ENCODE measurements at places on chromosomes 6 and 20.

DNA sequence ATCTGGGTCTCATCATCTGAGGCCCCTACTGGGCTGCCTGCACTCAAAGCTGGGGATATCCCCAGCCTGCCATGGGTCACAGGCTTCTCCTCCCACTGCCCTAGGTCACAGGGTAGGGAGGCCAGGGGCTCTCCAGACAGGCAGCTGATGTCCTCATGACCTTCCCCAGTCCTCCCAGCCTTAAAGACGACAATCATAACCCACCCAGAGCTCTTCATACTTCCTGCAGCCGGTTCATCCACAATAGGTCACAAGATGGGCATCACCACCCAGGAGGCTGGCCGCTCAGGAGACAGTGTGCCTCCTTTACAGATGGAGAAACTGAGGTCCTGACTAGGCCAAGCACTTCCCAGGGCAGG lies 15.2 kb downstream of the TFEB start:
- no peak for DNase-seq

- DNase-seq = no peak
Measured at GRCh38 chr6:109701774-109702173, 10.7 kb downstream of the FIG4 start.

DNA sequence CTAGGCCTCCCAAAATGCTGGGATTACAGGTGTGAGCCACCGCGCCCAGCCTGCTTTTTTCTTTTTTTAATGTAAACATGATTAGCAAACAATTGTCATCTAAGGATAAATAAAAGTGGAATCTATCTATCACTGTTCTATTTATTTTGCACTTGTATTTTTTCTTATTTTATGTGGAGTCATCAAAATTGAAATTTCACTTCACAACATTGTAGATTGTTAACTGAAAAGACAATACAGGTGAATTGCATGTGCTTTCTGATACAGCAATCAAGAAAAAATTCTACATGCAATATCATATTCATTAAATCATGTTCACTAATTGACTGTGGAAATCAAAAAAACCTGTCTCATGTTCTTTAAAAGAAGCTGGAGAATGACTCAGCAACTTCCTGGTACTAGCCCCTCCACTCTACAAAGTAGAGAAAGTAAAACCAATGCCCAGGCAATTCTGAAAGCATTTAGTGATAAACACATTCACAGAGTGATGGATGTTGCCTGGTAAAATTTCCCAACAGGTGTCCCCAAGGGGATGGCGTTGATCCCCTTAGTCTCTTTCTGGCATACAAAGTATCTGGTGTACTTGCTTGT lies 10.7 kb upstream of the RFX6 start:
- DNase-seq = no peak

DNA sequence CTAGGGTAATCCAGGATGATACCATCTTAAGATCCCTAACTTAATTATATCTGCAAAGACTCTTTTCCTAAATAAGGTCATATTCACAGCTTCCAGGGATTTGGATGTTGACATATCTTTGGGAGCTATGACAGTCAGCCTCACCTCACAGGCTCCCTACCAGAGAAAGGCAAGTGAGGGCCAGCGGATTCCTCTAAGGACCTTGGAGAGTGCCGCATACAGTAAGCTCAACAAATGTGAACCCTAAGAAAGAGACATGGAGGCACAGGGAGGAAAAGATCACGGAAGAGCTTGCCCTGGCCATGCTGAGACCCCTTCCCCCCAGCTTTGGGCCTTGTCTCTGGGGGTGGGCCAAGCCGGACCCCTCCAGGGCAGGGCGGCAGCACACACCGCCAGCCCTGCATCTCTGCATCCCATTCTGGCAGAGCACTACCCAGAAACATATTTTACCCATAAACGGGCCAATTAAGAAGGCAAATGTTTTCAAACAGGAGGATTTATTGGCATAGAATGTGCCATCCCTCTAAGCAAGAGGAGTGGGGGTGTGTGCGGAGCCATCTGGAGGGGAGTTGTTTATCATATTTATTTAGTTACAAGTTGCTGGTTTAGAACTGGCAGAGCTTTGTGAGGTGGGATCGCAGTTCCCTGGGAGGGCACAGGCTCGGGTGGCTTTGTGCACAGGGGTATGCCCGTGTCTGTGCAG lies 55.4 kb downstream of the CHMP4B start:
- DNase-seq = no peak

DNA sequence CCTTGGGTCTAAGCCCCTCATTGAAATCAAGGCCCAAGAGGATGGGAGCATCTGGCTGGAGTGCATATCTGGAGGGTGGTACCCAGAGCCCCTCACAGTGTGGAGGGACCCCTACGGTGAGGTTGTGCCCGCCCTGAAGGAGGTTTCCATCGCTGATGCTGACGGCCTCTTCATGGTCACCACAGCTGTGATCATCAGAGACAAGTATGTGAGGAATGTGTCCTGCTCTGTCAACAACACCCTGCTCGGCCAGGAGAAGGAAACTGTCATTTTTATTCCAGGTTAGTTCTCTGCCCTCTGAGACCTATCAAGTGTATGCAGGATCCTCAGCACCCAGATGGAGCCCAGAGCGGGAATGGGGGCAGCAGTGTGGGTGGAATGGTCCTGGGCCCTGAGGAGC lies 5.1 kb downstream of the BTN2A2 start:
- no peak for DNase-seq

DNA sequence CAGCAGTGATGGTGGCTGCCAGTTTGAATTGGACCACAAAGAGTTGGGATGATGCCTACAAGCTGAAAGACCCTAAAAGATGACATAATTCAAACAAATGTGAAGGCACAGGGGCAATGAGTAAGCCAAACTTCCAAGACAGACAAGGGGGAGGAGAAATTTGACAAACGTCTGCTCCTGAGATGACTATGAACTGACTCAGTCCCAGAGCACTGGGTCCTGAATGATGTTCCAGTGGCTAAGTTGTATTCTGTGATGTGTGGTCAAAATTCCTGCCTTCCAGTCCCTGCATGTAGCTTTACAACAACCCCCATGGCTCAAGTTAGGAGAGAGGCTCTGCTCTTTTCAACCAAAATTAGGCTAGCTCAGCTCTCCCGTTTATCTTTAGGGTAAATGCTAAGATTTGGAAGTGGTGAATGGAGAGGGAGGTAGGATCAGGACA lies 86.1 kb upstream of the SIRPA start:
- DNase-seq = peak; percentile 80

- DNase-seq = peak; percentile 9
Measured at GRCh38 chr6:20092071-20092566, 120.2 kb downstream of the MBOAT1 start.

- no peak for DNase-seq
Measured at GRCh38 chr20:20665606-20666332, 46.7 kb downstream of the RALGAPA2 start.

DNA sequence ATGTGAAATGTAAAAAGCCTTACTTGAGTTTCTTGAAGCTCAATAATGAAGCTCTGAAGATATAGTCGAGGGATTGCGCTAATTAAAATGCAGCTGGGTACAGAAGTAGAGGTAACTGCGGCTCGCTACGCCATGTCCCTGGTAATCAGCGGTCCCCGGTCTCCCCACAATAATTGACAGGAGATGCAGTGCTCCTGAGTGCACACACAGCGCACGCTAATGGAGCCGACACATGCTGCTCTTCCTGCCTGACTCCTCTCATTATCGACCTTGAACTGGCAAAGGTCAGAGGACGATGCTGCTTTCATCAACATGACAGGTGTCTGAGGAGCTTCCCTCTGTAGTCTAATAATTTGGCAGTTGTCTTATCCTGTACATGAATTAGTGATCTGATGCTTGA lies 365.9 kb downstream of the RNF144B start:
- no peak for DNase-seq

DNA sequence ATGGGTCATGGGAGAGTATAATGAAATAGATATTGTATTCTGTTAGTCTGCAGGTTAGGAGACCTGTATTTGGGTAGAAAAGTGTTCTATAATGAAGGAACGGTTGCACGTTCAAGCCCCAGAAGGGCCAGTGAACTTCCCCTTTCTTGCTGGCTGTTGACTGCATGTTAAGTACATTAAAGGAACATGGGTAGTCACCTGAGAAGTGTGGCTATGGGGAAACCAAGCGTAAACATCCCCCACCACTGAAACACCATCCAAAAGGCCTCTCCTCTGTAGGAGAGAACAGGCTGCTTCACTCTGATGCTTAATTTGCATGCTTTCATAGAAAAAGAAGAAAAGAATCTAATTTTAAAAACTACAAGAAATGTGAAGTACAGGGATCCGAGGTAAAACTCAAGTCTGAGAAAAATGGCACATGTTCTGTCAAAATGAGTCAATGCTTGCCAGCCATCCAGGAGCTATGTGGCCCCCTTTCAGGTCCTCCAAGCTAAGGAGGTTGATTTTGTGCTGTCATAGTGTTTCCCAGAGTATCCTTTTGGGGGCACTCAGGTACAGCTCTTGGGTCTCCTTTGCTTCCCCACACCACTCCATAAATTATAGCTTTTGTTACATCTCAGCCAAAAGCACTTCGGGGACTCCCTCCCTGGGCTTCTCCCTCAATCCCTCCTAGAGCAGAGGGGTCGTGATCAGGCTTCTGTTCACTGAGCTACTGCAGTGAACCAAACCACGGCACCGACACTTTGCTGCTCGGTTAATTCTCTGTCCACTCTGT lies 283.7 kb upstream of the AGPAT4 start:
- no peak for DNase-seq

GRCh38 chr6:111107589-111107988 lies 20.3 kb downstream of the SLC16A10 start:
- DNase-seq = no peak

GRCh38 chr20:37881601-37882343 lies 21.2 kb upstream of the VSTM2L start:
- DNase-seq = no peak

- no peak for DNase-seq
Measured at GRCh38 chr6:109381061-109381746, 1.1 kb downstream of the CD164 start.

DNA sequence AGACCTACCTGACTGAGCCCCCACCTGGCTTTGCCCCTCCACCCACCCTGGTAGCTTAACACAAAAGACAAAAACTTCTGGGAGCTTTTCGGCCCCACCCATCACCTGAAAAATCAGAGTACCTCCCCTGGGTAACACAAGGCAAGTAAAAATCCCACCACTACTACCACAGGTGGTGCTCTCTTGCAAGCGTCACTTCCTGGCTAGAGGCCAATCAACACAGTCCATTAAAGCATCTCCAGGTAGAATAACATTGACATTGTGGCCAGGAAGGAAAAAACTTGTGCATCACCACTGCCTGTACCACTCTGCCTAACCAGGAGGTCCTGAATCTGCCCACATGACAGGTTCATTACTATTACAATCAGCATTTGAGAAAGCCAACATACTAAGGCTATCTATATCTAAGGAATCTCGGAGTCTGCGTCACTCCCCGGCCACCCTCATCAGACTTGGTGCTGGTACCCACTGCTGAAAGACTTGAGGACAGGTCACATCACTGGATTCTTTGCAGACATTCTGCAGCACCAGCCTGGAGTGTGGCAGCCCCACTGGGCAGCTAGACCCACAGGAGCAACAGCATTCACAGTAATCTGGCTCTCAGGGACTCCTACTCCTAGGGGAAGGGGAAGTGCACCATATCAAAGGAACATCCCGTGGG lies 125.9 kb downstream of the CDK19 start:
- DNase-seq = no peak

GRCh38 chr6:41344876-41345275 lies 9.5 kb downstream of the NCR2 start:
- DNase-seq = no peak

DNA sequence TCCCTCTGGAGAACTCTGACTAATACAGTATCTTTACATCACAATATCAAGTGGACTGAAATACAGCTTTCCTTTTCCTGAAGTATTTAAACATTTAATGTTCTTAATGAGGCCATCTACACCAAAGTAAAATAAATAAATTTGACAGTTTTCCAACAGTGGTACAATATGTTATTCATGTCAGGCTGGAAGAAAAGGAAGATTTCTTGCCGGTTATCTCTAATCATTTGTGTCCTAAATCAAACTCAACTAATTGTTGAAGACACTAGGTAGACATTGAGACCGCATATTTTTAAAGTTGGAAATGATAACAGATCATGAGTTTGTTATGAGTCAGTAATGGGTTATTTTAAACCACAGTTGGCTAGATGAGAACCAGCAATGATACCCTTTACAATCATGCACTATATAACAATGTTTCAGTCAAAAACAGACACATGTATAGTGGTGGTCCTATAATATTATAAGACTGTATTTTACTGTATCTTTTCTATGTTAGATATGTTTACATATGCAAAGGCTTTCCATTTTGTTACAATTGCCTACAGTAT lies 241.6 kb downstream of the LMBRD1 start:
- DNase-seq = no peak

DNA sequence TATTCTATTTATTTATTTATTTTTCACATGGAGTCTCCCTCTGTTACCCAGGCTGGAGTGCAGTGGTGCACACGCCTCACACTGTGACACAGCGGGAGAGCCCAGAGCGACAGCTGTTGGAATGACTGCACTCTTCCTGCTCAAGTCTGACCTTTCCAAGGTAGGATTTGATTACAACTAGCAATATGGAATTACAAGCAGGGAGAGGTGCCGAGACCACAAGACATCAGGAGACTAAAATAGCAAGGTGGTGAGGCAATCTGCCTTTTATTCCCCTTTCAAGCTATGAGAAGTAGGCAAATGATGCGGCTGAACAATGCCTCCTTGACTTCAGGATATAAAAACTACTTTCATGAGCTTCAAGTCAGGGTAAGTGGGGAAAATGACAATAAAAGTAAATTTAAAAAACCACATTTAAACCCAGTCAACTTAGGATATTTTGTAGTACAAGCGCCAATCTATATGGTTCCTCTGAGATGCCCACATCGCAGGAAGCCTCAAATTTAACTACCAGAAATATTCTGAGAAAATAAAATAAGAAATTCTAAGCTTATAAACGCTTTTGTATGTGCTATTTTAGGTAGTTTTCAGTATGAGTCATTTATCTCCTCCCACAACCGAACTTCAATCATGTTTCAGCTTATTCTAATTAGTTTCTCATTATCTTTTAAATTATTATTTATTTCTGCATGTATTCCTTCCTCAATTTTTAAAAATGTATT lies 146.9 kb upstream of the SGK1 start:
- peak; percentile 51 for DNase-seq

- no peak for DNase-seq
Measured at GRCh38 chr20:53004267-53004813, 32.2 kb downstream of the TSHZ2 start.

DNA sequence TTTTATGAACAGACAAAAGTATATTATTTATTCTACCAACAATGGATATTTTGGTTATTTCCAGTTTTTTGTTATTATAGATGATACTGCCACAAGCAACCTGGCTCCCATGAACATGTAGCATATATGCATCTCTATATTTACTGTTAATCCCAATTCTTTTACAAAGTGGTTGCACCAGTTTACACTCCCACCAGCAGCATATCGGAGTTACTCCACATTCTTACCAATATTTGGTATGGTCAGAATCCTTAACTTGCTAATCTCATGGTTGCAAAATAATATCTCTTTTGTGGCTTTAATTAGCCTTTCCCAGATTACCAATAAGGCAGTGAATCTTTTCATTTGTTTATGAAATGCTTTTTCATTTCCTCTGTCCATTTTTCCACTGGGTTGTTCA lies 137.6 kb upstream of the CDYL start:
- DNase-seq = no peak

Measured in fibroblast of skin of left quadriceps (primary cell).